Suppressor macrophage treated with lipopolysaccharide for 1 hour (primary cell): ENCODE measurements at places on chromosomes 11 and 22.

GRCh38 chr11:47328449-47329390 is 23.8 kb downstream of the MYBPC3 start:
- peak; percentile 54 for DNase-seq

DNA sequence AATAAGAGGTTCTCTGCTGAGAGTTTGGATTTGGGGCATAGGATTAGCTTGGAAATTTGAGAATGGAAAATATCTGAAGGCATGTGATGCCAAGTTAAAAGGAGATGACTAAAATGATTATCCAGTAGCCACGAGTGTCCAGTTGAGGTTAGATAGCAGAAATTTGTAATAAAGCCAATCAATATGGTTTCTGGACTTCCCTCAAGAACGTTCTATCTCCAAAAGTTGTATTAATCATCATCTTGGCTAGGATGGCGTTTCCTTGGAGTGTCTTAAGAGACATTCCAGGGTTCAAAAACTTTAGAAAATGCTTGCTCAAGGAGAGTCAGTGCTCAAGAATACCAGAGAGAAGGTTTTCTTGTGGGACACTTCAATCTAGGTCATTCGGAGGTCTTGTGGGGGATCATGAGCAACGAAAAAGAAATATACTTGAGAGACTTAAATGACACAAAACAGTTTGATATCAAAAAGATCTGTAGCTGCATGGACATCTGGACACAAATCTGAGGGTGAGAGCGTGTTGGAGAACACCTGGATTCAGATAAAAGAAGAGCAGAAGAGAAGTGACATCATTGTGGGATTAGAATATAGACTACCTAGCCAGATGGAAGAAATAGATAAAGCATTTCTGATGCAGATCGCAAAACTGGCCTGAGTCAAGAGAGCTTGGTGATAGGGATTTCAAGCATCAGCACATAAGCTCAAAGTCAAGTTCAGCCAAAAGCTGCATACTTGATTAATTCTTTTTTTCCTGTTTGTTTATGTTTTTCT is 97.7 kb downstream of the ARFGAP2 start:
- no peak for DNase-seq

DNA sequence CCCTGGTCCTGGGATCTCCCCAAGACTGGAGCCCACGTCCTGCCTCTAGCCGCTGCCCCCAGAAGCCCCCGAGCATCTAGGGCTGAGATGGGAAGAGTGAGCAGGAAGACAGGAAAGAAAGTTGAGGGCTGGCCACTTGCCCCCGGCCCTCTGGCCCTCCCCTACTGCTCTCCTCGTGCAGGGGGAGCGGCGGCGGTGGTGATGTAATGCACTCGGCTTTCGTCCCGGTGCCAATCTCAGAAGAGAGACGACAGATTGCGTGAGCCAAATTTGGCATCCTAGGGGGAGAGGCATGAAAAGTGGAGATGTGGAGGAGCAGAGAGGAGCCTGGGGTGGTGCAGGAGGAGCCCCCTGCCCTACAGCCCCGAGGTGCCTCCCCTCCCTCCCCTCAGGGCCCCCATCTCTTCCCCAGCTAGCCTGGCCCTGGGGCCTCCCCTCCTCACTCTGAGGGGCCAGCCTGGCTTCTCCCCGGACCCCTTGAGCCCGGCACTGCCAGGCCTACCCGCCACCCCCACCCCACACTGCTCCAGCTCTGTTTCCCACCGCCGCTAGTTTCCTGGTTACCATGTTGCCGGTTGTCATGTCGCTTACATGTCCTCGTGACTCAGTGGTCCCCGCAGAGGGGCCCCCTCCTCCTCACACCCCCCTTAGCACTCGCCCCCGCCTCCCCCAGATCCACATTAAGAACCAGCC is 2.5 kb downstream of the KCNJ4 start:
- no peak for DNase-seq

DNA sequence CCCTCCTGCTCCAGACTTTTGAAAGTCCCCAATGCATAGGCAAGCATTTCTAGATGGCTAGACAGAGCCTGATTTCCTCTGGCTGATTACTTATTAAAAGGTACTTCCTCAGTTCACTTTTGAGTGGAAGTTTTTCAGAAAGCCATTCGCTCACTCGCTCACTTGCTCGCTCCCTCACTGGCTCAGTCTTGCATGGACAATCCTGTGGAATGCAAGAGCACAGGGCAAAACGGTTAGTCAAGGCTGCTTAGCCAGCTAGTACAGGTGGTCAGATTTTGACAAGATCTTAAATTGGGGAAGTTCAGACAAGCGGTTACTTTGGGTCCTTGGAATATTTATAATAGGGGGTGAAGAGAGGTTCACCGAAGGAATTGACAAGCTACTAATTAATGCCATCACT is 101.0 kb downstream of the ARL14EP start:
- no peak for DNase-seq

DNA sequence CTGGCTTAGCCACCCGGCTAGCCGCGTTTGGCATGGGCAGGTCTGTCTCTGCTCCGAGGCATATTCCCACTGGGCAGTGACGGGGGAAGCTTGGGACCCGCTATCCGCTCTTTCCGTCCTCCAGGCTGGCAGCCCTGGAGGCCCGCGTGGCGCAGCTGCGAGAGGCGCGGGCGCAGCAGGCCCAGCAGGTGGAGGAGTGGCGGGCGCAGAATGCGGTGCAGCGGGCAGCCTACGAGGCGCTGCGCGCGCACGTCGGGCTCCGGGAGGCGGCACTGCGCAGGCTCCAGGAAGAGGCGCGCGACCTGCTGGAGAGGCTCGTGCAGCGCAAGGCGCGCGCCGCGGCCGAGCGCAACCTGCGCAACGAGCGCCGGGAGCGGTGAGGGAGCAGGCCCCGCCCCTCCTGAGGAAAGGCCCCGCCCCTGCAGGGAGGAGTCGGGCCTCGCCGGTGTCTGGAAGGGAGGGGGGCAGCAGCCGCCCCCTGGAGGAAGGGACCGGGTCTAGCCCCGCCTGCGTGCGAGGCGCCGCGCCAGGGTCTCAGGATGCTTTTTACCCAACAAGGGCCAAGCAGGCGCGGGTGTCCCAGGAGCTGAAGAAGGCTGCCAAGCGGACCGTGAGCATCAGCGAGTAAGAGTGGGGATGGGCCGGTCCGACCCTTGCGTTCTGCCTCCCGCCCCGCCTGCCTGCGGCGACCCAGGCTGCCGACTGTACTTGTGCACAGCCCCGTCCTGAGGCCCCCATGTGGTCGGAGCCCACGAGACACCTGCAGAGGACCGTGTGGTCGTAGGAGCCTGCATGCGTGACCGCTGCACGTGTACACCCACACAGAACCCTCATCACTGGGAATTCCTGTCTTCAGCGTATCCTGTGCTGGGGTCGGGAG is 7.9 kb downstream of the ATG16L2 start:
- DNase-seq = peak; percentile 56

DNA sequence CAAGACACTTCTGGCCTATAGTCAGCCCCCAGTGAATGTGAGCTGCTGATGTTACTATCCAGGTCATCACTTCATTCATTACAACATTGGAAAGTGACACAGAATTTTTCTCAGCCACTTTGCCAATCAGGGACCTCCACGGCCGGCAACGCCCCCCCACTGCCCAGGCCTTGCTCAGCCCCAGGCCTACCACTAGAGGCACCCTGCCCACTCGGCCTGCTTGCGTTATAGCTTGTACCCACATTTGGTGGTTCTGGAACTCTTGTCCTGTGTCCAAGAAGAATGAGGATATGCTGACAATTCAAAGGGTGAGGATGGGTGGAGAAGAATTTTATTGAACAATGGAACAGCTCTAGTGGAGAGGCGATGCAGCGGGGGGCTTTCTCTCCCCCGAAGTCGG is 96.2 kb downstream of the TSPAN18 start:
- peak; percentile 14 for DNase-seq

DNA sequence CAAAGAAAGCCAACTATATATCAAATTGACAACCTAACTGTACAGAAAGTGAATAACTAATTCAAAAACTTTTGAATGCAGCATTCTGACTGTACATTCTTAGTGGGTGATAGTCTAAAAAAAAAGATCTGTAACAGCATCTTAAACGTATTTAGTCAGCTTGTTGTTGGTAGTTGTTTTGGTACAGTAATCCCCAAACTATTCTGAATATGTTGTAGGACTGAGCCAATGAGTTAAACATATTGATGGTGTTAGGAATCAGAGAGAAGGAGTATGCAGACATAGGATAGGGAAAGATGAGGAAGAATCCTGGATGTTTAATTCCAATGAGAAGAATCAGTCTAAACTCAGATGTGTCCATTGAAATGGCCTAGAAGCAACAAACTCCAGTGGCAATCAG is 41.9 kb upstream of the KIRREL3 start:
- DNase-seq = no peak

DNA sequence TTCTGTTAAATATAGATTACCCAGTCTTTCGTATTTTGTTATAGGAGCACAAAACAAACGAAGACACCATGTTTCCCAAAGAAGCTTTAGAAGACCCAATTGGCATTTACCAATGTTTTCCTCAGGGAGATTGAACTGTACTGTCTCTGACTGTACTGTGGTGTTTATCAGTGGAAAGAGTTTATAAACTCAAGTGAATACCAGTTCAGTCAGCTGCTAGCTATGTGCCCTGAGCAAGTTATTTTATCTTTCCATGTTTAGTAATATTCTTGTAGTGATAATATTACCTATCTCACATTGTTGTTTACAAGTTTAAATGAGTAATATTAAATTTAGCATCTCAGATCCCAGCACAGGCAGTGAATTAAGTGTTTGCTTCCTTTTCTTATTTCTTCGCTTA is 773.2 kb downstream of the KCNA4 start:
- DNase-seq = no peak

DNA sequence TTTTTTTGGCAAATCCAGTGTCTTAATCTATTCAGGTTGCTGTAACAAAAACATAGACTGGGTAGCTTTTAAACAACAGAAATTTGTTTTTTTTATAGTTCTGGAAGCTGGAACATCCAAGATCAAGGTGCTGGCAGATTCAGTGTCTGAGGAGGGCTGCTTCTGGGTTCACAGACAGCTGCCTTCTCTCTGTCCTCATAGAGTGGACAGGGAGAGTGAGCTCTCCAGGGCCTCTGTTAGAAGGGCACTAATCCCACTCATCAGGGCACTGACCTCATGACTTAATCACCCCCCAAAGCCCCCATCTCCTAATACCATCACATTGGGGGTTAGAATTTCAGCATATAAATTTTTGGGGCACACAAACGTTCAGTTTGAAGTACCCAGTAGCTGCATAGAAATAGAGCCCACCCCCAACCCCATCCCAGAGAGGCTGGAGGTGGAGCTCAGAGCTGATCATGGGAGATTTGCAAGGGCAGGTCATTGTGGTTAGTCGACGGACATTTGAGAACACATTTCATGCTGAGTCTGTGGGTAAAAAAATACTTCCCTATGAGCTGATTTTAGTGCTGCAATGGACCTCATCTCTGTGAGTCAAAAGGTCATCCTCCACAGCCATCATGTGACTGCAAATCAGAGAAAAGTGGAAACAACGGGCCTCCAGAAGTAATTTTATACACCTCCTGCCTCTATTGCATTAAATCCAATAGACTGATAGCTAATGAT is 203.1 kb upstream of the CADM1 start:
- DNase-seq = peak; percentile 98

DNA sequence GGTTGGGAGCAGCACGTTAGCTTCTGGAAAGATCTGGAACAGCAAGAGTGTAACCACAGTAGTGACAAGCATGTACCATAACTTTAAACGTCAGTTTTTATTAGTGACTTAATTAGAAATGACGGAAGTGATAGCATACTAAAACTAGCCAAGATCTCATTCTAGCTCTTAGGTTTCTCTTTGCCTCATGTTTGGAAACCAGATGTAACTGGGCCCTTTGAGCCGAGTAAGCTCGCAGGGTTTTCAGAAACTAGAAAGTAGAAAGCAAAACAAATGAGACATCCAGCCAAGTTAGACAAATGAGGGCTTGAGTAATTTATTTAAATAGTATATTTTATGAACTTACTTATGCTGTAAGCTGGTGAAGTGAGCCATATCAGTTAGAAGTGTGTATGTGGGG is 40.2 kb upstream of the SLC5A12 start:
- DNase-seq = no peak

DNA sequence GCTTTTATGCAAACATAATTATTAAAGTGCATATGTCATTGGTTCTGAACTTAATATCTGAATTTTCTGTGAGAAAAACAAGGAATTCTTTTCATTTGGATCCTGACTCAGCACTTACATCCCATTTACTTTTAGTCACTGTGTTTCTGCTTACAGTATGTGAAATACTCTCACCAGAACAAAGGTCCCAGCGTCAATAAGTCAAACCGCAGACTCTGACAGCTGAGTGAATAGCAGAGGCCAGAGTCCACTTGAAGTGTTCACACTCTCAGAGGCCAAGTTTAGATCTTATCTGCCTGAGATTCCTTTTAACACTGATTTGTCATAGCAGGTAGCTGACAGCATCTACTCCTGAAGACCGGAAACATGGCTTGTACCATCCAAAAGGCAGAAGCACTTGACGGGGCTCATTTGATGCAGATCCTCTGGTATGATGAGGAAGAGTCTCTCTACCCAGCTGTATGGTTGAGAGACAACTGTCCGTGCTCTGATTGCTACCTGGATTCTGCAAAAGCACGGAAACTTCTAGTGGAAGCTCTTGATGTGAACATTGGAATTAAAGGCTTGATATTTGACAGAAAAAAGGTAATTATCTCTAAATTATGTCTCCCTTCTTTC is 14.6 kb downstream of the BBOX1 start:
- DNase-seq = no peak

DNA sequence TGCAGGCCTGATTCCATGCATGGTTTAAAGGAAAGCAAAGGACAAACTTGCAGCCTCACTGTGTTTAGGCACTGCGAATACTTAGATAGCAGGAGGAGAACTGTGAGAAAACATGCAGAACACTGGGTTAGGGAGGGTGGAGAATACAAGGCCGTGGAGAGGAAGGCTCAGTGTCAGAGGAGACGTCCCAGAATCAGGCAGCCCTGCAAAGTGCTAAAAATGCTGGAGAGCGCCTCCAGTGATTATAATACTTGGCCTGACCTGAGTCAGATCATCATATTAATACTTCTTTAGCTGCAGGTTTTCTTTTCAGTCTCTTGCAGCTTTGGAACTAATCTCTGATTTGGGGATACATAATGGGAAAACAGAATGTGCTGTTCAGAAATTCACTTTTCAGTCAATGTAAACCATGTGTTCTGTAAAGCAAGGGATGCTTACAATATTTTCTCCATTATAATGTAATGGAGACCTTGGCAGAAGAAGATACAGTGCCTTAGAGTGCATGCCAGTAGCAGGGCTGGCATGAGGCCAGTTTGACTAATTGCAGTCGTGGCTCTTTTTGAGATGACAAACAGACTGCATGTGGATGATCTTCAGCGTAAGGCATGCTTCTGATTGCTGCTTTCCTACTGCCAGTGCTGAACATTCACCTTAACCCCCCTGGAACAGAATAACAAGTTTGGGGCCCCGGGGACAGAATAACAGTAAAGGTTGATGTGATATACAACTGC is 16.8 kb downstream of the EXT2 start:
- DNase-seq = no peak

- peak; percentile 82 for DNase-seq
Observed at GRCh38 chr11:60169264-60169915, 13.5 kb downstream of the MS4A6A start.
